ENCODE measurements at places on chromosomes 13 and 19. TPM values are rescaled to one million over a fixed set of nuclear protein-coding genes. Genes with fewer than 3 reads are reported as not detected.

SOX1 gene
- total RNA-seq, result 1.7 TPM

POP4 gene
- total RNA-seq, result 48.8 TPM

HMG20B gene
- 77.2 TPM for total RNA-seq

PRSS57 gene
- total RNA-seq, result not detected

LIG4 gene
- 12.5 TPM for total RNA-seq

SLC10A2 gene
- not detected for total RNA-seq

SIGLECL1 gene
- 2.8 TPM for total RNA-seq

IRGC gene
- not detected for total RNA-seq

ZNF223 gene
- total RNA-seq, result 10.9 TPM

MPND gene
- total RNA-seq, result 18.3 TPM

ZNF93 gene
- total RNA-seq, result 30.4 TPM

ZNF439 gene
- 0.18 TPM for total RNA-seq

JUNB gene
- total RNA-seq, result 20.6 TPM

ZNF534 gene
- not detected for total RNA-seq

CD209 gene
- not detected for total RNA-seq

LILRB5 gene
- not detected for total RNA-seq

GNG7 gene
- total RNA-seq, result 7.7 TPM

SLC6A16 gene
- 4.0 TPM for total RNA-seq

NEK5 gene
- total RNA-seq, result 0.97 TPM

GPI gene
- 133 TPM for total RNA-seq

TIMM13 gene
- 117 TPM for total RNA-seq

ZNF442 gene
- total RNA-seq, result 4.0 TPM

RYR1 gene
- 1.3 TPM for total RNA-seq

ATP8A2 gene
- 2.1 TPM for total RNA-seq

ZNF43 gene
- total RNA-seq, result 35.5 TPM

SIGLEC9 gene
- 0.82 TPM for total RNA-seq

FBXO27 gene
- total RNA-seq, result 4.0 TPM

SLC8A2 gene
- 0.80 TPM for total RNA-seq

FPR3 gene
- not detected for total RNA-seq

NTF4 gene
- not detected for total RNA-seq

NAPSA gene
- not detected for total RNA-seq

ACER1 gene
- total RNA-seq, result not detected

ZNF317 gene
- 27.1 TPM for total RNA-seq

NXNL1 gene
- total RNA-seq, result not detected

PSG2 gene
- not detected for total RNA-seq

GRIN2D gene
- 25.2 TPM for total RNA-seq

FAM83E gene
- 0.64 TPM for total RNA-seq

SRRM5 gene
- total RNA-seq, result 0.26 TPM

GJA3 gene
- total RNA-seq, result not detected

KLK3 gene
- total RNA-seq, result not detected

LRRC8E gene
- total RNA-seq, result 0.08 TPM

CCDC169 gene
- total RNA-seq, result 3.1 TPM

CYP2F1 gene
- total RNA-seq, result not detected

TTC9B gene
- 1.1 TPM for total RNA-seq

CABP5 gene
- not detected for total RNA-seq

ZNF625 gene
- total RNA-seq, result 26.7 TPM
